T1000 (cell line): ENCODE measurements at places on chromosomes 1 and 21.

- DNase-seq, result no peak
Observed at GRCh38 chr1:241749041-241749944, 97.2 kb downstream of the WDR64 start.

DNA sequence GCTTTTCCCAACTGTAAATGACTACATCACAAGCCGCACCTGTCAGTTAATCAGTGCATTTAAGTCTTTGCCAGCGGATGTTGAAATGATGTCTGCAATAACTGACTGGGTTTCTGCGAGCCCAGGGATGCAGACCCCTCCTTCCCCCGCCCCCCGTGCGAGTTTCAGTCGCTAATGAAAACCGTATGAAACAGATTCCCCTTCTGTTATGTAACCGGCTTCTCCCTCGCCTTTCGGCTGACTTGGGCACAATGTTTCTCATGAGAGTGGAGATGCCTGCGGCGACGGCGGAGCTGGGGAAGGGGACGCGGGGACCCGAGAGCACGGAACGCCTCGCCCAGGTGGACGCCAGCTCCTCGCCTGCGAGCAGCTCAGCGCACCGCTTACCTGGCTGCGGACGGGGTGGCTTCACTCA is 753 bp downstream of the KCNJ6 start:
- no peak for DNase-seq

DNA sequence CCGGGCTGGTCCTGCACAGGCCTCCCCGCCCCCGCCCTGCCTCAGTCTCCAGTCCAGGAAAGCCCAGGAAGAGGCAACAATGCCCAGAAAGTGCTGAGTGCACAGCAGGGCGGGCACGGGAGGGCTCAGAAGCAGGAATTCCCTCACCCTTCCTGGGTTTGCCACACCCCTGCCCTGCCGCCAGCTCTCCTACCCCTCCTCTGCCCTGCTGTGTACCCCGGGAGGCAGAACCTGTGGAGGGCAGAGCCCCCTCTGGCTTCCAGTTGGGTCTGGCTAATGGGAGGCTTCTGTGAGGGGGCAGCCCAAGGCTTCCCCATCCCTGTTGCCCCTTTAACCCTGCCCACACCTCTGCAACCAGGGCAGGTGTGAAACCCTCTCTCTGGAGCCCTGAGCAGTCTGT is 47.5 kb upstream of the CSF3R start:
- DNase-seq, result no peak

DNA sequence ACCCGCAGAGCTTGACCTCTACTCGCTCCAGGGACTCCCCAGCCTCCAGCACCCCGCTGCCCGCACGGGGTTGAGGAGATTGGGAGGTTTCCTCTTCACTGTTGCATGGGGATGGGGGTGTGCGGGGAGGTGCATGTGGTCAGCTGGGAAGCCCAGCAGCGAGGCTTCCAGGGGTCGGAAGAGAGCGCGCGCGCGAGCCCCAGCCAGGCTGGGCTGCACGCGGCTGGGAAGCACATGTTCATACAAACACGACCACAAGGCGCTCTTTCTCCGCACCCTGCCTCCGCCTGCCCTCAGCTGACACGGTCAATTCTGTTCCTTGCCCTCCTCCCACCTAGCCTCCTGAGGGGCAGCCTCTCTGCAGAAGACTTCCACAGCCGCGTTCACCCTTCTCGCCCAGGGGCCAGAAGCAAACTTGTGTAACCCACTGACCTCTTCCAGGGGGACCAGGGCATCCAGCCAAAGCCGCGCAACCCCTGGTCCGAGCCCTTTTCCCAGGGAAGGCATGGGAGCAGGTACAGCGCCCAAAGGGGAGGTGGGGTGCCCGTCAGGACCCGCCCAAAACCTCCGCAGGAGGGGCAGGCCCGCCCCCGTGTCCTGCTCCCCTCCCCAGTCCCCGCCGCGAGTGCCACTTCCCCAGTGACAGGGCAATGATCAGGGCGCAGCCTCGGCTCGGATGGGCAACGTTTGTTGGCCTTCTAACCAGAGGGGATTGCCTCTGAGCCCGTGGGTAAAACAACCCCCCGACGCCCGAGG is 1.3 kb downstream of the COL24A1 start:
- DNase-seq, result no peak

GRCh38 chr1:3185896-3186525 is 117.0 kb downstream of the PRDM16 start:
- no peak for DNase-seq

DNA sequence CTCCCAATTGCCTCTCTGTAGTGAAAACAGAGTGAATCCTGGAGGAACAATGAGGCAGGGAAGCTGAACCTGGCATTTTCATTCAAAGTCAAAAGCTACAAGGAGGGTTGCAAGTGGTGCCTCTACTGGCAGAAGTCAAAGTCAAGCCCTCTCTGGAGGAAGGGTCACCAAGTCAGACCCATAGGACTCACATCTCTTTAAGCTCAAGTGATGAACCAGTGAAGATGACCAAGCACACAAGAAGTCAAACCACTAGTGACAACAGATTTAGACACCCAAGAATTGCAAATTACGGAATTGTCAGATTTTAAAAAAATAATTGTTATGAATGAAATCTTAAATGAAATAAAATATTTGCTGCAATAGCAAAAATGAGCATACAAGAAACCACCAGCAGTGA is 81.1 kb upstream of the ATP1B1 start:
- DNase-seq, result no peak
